SIG-M5 (cell line): ENCODE measurements at places on chromosomes 7 and 10.

DNA sequence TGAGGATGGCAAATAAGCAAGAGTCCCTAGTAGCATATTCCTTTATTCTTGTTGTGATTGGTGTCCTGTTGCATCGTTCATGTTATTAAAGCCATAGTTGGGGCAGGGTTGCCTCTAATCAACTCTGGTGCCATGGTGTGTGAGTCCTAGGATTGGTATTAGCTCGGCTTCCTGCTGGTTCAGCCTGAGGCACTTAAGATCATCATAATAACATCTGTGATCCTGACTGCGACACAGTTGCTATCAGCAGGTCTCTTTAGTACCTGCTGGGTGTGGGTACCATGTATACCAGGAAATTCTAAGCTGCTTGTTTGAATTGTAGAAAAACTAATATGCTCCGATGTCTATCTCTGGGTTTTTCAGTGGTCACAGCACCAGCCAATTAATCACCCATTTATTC lies 1.6 kb downstream of the WEE2 start:
- DNase-seq: no peak

GRCh38 chr7:91198371-91198770 lies 65.9 kb upstream of the FZD1 start:
- DNase-seq: no peak

DNA sequence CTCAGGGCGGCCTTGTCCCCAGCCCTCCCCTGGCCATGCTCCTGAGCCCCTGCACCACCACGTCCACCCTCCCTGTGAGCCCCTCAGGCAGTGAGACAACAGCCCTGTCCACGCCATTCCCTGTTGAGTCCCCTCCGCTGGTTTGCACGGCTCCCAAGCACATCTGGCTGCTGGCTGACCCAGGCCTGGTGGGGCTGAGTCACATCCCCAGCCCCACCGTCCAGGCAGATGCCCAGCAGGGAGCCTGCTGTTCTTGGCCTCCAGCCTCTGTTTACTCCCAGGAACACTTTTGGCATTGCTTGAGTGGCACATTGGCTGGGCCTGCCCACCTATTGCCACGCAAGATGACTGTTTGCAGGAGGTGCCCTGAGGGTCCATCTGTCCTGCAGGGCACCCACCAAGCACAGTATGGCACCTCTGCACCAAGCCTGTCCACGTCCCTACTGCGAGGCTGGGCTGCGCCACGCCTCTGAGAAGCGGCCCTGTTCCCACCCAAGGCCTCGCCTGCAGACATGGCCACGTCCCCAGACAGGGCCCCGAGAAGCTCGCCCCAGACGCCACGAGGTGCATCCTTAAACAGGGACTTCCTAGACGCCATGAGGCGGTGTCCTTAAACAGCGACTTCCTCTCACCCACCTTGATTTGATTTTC lies 48.4 kb upstream of the INPP5A start:
- DNase-seq: no peak

DNA sequence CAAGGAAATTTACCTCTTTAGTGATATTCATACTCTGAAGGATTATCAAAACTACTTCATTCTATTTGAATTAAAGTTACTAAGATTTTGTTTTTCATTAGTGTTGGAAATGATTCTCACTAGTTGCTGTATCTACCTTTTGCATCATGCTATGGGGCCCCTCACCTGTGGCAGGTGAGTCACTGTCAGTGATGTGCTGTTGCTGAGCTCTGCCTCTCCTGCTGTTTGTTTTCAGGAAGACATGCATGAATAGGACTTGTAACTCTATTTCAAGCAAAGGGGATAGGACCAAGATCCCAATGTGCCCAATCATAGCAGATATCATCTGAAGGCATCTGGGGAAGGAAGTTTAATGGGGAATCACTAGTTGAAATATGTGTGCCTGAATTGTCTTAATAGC lies 57.4 kb upstream of the AGR3 start:
- no peak for DNase-seq

DNA sequence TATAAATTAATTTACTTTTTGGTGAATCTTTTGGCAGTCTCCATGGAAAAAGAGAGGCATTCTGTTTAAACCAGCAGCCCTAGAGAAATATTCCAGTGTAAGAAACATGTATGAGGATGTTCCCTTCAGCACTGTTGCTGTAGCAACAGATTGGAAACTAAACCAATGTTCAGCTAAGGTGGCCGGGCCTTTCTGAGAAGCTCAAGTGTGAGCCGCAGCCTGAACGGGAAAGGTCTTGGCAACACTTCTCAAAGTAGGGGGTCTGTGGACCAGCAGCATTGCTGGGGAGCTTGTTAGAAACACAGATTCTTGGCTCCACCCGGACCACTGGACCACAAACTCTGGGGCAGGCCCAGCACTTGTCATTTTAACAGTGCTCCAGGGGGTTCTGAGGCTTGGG lies 36.2 kb downstream of the RAMP3 start:
- DNase-seq: no peak

GRCh38 chr7:1458683-1459511 lies at the start of gene MICALL2:
MICALL2 (minus strand) TSS chr7:1459470; CDS start chr7:1459326, 144 bp downstream.
- no peak for DNase-seq

GRCh38 chr7:31373337-31374289 lies 33.1 kb upstream of the NEUROD6 start:
- DNase-seq: no peak

- DNase-seq: no peak
Measured at GRCh38 chr7:120344276-120344675, 71.3 kb downstream of the KCND2 start.

GRCh38 chr7:96720843-96721242 lies 11.2 kb upstream of the SEM1 start:
- no peak for DNase-seq

GRCh38 chr10:91073286-91073979 lies 147.0 kb upstream of the PCGF5 start:
- no peak for DNase-seq

DNA sequence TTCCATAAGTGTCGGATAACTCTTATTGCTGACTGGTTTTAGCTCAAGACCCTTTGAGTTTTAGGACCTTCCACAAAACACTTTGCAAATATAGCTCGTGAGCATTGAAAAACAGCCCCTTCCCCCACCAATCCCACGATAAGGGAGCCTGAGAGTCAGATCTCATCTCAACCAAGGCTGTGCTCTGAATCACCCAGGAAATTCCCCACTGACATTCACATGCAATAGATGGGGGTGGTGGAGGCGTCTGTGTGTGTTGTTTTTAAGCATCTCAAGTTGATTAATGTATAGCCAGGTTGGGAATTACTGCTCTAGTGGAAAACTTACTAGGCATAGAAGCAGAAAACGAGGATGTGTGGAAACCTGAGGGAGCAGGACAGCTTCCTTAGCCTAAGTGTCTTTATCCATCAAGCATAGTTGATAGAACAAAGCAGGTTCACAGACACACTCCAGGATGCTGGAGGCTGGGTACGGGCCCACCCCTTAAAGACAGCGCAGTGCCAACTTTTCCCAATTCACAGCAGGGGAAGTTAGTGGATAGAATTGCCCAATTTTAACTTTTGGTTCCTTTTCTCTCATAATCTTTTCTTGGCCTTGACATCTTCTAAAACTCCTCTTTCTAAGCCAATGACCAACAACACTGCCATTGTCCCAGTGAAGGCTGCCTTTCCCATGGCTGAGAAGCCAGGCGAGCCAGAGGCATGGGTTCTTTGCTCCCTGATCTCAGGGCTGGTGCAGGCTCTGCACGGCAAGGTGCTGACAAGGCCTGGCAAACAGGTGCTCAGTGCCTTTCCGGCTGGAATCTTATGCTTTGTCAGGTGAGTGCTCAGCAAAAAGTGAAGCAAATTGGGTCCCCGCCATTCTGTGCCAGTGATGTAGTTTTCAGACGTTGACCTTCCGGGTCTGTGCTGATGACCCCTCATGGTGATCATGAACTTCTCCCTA lies 98.5 kb upstream of the INSIG1 start:
- DNase-seq: no peak

DNA sequence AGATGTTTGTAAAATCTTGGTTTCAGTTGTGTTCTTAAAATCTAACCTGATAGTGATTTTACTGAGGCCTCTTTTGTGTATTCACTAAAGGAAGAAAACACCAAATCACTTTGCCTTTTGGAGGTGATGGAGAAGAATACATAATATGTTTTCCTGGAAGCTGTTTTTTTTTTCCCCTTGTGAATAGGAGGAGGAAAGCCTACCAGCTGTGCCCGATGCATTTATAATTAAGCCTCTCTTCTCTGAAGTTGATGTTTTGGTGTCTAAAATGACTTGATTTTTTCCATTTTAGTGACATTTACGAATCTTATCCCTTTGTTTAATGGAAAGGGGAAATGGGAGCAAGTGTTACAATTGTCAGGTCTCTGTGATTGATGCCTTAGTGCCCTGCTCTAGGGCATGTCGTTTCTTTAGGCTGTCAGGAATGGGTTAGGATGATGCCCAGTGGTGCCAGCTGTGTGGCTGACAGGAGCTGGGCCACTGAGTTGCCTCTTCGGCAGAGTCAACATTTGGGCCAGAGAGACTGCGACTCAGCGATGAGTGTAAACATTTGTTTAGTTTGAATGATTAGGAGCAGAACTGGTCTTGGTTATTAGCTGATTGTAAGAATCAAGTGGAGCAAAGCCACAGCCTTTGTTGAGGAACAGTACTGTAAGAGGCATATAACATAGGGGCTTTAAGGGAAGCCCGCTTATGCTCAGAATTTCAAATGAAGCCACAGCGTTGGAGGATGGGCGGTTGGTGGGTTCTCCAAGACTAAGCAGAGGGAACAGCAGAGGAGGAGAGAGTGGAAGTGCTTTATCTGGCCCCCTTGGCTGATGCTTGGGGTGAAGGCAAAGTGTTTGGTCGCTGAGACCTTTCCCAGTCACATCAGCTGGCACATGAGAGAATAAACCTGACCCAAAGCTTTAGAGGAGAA lies 81.6 kb downstream of the CDK14 start:
- DNase-seq: no peak

- DNase-seq: no peak
Measured at GRCh38 chr7:502296-502695, 17.4 kb downstream of the PDGFA start.

GRCh38 chr10:59814878-59815277 lies 61.6 kb upstream of the MRLN start:
- DNase-seq: no peak

DNA sequence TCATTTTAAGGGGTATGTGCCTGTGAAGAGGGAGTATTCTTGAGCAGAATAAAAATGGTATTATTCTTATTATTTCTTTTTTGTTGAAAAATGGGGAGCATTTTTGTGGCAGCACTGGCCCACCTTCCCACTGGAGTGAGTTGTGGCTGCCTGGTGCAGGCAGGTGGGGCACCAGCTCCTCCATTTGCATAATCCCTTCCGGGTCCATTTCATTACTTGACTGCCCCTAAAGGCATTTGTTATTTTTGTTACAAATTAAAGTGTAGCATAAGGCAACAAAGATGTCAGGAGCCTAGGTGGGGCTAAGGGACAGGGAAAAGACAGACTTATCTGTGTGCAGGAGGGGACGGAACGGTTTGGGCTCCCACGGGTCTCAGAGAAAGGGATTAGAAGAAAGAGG lies 26.8 kb downstream of the GOLGA7B start:
- no peak for DNase-seq

GRCh38 chr7:37380831-37381230 lies 67.8 kb downstream of the ELMO1 start:
- no peak for DNase-seq

GRCh38 chr7:29289156-29290021 lies 94.8 kb downstream of the CHN2 start:
- no peak for DNase-seq
